Bone marrow (tissue), 2 donors: ENCODE measurements at places on chromosomes 5 and 9.

DNA sequence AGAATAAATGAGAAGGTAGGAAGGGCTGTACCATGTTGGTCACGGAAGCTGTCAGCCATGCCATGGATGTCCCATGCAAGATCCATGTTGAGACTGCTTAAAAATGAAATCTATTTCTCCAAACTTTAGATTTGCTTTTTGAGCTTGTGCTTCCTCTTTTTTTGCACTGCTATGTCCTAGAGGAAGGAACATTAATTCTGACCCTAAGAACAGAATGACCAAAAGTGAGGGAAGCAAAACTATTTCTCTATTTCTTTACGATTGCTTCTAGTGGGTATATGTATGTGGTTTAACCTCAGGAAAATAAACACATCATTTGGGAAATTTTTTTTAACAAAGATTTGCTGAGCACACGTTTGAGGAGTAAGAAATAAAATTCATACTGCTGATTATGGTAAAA lies 84.6 kb downstream of the USP20 start:
- DNase-seq = no peak

- no peak for DNase-seq
Observed at GRCh38 chr9:14014218-14014617, 299.7 kb downstream of the NFIB start.

- no peak for DNase-seq
Observed at GRCh38 chr5:119336262-119336661, 19.6 kb upstream of the TNFAIP8 start.

DNA sequence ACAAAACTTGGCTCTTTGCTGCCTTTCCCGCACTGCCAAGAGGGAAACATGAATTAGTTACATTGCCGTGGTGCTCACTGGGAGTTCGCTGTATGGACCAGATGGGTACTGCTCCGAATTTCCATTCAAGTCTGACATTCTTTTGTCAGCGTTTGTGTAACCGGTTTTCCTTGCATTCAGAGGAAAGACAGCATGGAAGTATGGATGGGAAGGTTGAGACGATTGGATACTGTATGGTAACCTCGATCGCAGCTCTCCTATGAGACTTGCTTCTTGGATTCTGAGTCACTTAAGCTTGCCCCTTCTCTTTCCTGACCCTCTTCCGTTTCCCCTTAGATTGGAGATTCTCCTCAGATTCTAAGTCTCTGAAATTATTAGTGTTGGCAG lies 625 bp upstream of the UBLCP1 start:
- no peak for DNase-seq

DNA sequence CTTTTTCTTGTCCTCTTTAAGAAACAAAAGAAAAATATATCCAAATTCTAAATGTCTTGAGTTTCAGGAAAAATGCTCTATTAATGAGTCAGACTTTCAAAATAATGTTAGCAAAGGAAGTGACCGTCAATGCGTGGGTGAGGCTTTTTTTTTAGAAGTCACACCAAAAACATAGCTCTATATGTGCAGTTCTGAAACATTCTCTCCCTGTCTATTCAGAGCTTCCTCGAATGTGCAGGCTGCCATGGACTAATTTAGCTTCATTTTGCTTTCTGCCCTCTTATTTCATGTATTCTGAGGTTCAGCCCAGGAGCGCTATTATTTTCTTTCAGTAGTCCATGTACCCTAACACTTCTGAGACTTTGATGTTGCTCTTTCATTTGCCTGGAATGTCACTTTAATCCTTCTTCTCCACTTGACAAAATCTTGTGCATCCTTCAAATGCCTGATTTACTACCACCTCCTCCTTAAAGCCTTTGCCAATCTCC lies 72.5 kb upstream of the RASA1 start:
- no peak for DNase-seq

- DNase-seq = no peak
Observed at GRCh38 chr5:150057996-150058395, 28.4 kb downstream of the CSF1R start.

DNA sequence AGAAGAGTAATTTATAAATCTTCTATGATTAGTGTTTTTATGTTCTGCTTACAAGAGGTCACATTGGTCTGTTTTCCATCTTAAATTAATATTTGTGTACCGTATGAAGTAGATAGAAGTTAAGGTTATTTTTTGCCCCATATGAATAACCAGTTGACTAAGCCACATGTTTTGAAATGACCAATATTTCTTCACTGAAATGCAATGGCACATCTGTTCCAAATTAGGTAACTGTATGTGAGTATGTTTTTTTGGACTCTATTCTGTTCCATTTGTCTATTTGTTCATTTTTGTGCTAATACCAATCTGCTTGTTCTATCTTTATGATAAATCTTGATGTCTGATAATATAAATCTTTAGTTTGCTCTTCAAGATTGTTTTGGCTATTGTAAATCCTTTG lies 17.7 kb downstream of the JAK2 start:
- no peak for DNase-seq

- no peak for DNase-seq
Observed at GRCh38 chr9:136187197-136187596, 17.7 kb downstream of the LHX3 start.

DNA sequence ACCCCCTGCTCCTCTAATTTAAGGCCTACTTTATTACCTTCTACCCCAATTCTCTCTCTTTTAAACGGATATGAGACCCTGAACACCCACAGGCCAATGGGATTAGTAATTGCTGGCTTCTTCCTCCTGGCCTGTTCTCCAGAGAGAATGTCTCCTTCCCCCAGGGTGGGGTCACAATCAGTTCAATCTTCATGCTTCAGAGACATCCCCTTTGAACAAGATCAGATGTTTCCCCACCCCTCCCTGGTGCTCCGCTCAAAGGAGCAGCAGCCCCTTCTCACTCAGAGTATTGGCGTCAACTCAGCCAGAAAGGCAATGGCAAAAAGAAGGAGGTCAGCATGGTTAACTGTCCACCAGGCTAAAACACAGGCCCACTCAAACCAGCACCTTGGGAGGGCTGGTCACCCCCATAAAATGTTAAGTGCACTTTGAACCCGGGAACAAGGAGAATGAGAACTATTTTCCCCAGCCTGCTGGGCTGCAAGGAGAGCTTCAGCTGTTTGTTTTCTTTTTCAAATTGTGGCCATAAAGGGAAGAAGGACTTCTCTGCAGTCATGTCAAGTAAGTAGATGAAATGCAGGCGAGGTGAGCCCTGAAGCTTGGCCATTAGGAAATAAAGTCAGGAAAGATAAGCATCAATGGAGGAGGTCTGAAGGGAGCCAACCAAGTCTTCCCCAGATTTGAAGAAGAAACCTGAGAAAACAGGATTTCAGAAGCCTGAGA lies 20.1 kb downstream of the LHFPL2 start:
- no peak for DNase-seq

DNA sequence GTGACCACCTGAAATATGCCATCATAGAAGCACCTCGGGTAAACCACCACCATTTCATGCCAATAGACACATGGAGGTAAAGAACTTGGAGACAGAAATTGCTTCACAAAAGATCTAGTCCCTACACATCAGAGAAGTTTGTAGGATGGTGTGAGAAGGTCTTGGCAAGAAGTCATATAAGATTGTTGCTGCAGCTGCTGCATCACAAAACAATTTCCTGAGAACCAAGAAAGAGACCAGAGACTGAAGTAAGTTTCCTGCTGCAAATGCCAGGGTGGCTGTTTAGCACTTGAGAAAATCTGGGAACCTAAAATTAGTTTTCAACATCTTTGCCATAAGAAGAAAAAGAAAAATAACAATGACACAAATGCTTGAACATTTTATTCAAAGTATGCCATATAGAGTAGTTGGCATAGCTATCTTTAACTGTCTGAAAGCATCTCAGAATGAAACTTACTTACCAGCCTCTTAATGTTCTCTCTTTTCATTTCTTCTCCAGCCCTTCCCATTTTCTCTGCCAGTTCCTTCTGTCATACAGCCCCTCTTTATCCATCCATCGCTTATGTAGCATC lies 114.3 kb downstream of the KCTD16 start:
- no peak for DNase-seq

DNA sequence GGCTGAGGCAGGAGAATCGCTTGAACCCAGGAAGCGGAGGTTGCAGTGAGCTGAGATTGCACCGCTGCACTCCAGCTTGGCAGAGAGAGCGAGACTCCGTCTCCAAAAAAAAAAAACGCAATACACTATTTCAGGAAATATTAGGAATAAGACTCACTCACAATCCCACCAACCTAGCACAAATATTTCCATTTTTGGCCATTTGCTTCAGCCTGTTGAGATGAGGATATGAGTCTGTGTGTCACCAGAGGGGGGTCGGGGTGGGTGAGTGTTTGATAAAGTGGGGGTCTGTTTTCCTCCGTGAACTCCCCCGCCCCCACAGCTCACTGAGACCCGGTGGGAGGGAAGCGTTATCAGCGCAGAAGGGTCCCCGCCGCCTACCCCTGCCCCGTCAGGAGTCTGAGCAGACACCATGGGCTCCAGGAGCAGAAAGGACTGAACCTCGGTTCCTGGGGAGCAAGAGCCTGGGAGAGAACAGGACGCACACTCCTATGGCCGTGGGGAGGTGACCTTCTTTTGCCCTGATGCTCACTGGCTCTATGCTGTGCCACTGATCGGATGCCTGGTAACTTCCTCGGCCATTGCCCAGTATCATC lies 153.8 kb upstream of the PHYKPL start:
- DNase-seq = no peak

DNA sequence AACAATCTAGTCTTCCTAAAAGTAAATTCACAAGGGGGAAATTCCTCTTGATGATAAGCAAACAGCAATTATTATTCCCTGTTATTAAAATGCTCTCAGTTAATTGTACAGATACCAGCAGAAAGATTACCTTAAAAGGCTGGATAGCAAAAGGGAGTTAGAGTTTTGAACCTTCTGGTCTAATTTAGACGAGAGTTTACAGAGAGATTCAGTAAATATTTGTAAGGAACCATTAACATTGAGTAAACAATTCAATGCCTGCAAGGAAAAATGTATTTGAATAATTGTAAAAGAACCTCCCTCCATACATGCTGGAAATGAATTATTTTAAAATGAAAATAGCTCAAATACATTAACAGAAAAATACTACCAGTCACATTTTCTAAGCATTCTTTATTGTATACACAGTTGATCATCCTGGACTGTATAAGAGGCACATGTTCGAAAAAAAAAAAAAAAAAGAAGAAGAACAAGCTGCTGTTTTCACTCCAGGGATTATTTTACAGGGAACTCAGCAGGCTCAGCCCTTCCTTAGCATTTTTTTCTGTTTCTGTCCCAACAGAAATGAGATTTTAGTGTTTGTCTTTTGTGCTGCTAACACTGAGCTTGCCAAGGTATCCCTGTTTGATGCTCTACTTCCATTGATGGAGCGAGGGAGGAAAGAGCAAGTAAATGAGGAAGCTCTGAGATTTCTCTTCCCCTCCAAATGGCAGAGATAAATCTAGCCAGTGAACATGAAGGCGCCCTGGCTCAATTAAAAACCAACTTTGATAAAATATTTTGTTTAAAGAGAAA lies 141.1 kb downstream of the ENC1 start:
- no peak for DNase-seq

DNA sequence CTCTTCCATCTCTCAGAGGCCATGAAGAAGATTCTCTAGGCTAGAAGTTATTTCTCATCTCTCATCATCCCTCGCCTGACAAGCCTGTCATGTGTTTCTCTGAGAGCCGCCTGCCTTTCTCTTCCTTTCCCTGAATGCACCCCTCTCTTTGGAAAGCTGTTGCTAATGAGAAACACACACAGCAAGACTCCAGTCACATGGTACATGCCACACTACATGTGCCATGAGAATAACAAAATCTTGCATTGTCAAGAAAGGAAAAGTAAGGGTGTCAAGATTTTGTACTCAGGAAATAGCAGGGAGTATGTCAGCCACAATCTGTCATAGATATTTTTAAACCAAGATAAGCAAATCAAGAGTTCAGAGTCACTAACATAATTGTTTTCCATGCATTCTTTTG lies 8.9 kb downstream of the AGXT2 start:
- no peak for DNase-seq

DNA sequence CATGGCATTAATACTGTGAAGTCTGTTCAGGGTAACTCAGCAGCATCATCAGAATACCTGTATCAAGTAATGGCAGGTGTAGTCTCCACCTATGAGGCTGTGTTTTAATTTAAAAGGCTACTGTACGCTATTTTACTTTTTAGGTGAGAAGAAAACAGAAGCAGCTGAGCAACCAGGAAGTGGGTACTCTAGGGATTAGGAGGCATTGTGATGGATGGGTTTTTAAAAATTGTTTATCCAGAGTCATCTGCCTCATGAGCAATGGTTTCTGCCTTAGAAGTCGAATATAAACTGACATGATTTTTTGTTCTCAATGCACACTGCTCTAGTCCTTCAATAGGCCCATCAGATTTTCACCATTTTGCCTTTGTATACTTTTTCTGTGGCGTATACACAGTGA lies 42.6 kb downstream of the PSIP1 start:
- no peak for DNase-seq

GRCh38 chr9:131839281-131840084 lies 99.6 kb upstream of the RAPGEF1 start:
- DNase-seq = no peak

DNA sequence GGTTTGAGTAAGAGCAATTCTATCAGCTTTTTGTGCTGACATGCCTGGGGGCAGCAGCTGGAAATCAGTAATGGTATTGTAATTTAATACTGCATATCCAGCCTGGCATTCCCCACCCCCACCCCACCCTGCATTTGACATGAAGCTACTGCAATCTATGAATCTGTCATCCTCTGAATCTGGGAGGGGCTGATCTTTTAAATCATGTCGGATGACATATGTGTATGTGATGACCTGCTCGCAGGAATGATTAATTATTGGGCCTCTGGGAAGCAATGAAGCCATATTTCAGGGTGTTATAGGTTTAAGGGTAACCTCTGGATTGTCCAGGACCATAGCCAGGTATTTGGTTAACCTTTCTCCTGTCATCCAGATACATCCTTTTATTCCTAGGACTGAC lies 64.6 kb upstream of the RASGRF2 start:
- no peak for DNase-seq

DNA sequence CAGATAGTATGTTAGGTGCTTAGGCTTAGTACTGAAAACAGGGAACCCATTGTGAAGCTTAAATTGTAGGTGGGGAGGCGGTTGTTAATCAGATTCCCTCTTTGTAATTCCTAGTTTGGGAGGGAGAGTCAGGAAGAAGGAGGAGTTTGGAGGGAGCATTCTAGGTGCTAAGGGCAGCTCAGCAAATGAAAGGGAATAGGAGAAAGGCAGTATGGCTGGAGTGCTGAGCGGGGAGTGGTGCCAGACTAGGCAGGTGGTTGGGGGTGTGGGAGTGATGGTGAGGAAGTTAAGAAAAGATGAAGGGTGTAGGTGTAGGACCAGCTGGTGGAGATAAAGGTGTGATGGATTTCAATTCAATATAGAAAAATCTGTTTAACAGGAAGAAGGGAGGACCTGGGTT lies 11.1 kb upstream of the GARNL3 start:
- no peak for DNase-seq

DNA sequence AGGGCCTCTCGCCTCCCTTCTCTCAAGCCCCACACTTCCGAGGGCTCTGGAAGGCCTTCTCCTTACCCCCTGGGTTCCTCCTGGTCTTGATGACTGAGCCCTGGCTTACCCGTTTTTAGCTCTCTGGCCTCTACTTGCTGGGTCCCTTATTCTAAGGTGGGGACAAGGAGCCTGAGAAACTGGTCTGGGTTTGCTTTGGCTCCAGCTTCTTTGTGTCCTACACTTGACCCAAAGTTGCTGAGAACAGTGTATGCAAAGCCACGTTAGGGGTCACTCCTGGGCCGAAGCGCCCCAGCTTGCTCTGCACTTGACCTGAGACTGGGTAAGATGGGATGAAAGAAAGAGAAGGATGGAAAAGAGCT lies 788 bp downstream of the ZNF346 start:
- DNase-seq = no peak

- no peak for DNase-seq
Observed at GRCh38 chr5:156695774-156696173, 154.3 kb upstream of the PPP1R2B start.
